ENCODE measurements at places on chromosomes 16 and 17. TPM values are rescaled to one million over a fixed set of nuclear protein-coding genes. Genes with fewer than 3 reads are reported as not detected.
A peak's percentile ranks its signal among the peaks of the same experiment; 100 is the strongest.

- H3K27me3 ChIP-seq, result no peaks in the 10 kb centered on the region
- no peak overlapping the region for H3K27ac ChIP-seq
- no peak overlapping the region for H3K4me3 ChIP-seq
- H3K4me1 ChIP-seq, result no peaks in the 10 kb centered on the region
- DNase-seq, result no peak
- no peaks in the 10 kb centered on the region for H3K36me3 ChIP-seq
Observed at GRCh38 chr17:5164436-5164835, 27.2 kb downstream of the ZNF594 start.

Gene LITAFD
- total RNA-seq, result not detected

Gene TMEM238L
- total RNA-seq, result not detected

Gene TP53TG3D
- not detected for total RNA-seq

DNA sequence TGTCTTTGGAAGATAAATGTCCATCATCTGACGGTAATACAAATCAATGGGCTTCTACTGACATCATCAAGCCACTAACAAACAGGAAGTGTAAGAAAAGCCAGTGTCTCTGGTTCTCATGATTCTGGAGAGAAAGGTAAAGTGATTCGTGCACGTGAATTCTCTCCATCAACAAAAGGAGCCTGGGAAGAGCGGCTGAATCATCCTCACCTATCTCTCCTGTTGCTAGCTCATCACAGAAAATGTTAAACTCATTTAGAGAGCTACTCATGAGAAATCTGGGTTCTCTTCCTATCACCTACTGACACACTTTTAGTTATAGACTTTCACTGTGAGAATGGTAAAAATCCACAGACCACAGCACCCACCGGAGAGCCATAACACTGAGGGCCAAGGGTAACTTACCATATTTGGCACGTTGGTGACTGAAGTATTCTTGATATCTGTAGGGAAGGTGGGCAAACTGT lies 70.3 kb downstream of the CREBBP start:
- H3K4me3 ChIP-seq, result no peak overlapping the region
- H3K27ac ChIP-seq, result no peak overlapping the region
- H3K27me3 ChIP-seq, result no peaks in the 10 kb centered on the region
- DNase-seq, result no peak
- H3K36me3 ChIP-seq, result no peaks in the 10 kb centered on the region

DNA sequence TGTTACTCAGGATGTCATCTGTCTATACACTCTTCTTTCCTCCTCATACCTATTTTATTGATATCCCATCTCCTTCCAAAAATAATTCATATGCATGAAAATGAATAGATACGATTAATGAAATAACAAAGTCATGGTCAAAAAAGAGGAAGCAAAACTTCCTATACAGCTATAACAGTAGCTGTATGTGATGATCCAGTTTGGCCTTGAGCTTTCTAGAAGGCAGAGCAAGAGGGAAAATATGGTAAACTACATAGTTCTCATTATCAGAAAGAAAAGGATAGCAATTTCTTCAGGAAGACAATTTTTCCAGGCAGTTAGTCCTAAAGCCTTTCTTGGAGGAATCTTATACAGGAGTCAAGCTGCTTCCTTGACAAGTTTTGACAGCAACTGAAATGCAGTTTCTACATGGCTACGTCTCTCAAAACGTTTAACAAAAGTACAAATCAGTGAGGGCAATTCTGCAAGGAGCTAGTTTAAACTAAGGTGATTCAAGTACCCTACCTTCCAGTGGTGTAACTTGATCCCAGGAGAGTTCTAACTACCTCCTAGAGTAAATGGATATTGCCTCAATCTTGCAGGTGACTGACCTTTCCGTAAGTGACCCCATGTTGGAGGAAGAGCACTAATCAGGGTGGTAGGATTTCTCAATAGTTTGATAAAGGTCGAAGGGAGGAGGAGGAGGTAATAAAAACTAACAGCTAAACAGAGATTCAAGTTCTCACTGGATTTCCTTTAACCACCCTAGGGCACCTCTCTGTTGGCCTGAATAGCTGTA lies 1.0 kb downstream of the SPAG5 start:
- no peak overlapping the region for H3K4me3 ChIP-seq
- no peaks in the 10 kb centered on the region for H3K27me3 ChIP-seq
- no peaks in the 10 kb centered on the region for H3K36me3 ChIP-seq
- DNase-seq, result no peak

GRCh38 chr17:7856011-7856810 lies 1.1 kb downstream of the NAA38 start:
- peaks cover 62% of the 10 kb centered on the region for H3K4me1 ChIP-seq
- DNase-seq, result no peak
- H3K36me3 ChIP-seq, result peaks cover 15% of the 10 kb centered on the region

Gene TOX3
- 0.11 TPM for total RNA-seq

GRCh38 chr17:28577466-28577824 lies 750 bp upstream of the ALDOC start:
- no peaks in the 10 kb centered on the region for H3K36me3 ChIP-seq
- peak overlapping the region; percentile 53 for H3K4me3 ChIP-seq
- peaks cover 26% of the 10 kb centered on the region for H3K4me1 ChIP-seq
- no peaks in the 10 kb centered on the region for H3K27me3 ChIP-seq

Gene GPR179
- total RNA-seq, result under 0.01 TPM

DNA sequence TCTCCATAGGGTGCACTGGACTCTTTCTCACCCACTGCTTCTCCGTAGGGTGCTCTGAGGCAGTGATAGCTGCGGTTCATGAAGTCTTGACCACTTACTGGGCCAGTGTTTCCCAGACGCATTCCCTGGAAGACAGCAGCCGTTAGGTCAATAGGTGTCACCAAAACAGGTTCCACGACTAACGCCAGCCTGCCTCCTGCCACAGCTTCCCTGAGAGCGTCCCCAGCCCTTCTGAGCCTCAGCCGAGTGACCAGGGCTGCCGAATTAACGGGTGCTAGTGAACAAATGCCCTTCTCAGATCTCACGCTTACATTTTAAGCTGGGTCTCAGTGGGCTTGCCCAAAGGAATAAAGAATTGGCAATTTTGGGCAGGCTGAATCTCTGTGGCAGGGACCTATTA lies 188.7 kb upstream of the TNRC6C start:
- H3K27me3 ChIP-seq, result no peaks in the 10 kb centered on the region
- DNase-seq, result no peak
- H3K4me1 ChIP-seq, result peaks cover 25% of the 10 kb centered on the region
- no peak overlapping the region for H3K27ac ChIP-seq

DNA sequence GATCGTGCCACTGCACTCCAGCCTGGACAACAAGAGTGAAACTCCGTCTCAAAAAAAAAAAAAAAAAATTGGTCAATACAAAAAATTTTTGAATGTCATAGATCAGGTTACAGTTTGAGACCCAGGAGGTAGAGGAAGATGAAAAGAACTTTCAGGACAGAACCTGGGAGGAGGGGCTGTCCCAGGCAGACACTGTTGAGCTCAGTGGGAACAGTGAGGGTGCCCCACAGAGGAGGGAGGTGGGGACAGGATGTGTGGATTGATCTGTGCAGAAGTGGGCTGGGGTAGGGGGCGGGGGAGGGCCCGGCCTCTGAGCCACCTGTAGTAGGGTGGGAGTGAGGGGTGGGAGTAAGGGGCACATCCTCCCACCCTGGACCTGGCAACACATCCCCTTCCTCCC lies 58.3 kb downstream of the PRMT7 start:
- no peak for DNase-seq
- no peak overlapping the region for H3K4me3 ChIP-seq
- H3K4me1 ChIP-seq, result no peaks in the 10 kb centered on the region
- H3K27ac ChIP-seq, result no peak overlapping the region

DNA sequence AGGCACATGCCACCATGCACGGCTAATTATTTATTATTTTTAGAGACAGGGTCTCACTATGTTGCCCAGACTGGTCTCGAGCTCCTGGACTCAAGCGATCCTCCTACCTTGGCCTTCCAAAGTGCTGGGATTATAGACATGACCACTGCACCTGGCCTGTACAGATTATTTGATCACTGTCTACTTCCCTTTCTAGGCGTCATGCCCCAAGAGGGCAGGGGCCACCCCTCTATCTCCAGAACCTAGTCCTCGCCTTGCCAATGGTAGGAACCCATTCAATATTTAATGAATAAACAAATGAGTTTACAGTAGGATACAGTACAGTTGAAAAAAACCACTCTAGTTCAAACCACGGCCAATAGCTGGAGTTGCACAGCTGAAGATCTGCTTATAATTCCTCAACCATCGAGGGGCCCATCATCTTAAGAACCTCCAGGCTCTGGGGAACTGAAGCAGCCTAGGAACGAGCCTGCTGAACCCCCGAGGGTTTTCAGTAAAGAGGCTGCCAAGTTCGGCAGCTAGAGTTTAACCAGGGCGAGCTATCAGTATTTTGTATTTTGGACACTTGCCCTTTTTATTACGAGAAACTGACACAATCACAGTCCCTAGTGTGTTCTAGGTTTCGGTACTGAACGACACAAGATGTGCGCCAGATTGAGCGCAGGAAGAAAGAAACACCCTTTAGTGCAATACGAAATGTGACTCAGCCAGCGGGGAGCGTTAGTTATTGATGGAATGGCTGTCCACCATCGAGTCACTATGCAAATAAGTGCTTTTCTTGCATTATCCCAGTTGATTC lies 14.6 kb downstream of the ADCY9 start:
- no peaks in the 10 kb centered on the region for H3K27me3 ChIP-seq
- H3K4me1 ChIP-seq, result peaks cover 10% of the 10 kb centered on the region
- peaks cover 6% of the 10 kb centered on the region for H3K36me3 ChIP-seq
- no peak overlapping the region for H3K4me3 ChIP-seq

DNA sequence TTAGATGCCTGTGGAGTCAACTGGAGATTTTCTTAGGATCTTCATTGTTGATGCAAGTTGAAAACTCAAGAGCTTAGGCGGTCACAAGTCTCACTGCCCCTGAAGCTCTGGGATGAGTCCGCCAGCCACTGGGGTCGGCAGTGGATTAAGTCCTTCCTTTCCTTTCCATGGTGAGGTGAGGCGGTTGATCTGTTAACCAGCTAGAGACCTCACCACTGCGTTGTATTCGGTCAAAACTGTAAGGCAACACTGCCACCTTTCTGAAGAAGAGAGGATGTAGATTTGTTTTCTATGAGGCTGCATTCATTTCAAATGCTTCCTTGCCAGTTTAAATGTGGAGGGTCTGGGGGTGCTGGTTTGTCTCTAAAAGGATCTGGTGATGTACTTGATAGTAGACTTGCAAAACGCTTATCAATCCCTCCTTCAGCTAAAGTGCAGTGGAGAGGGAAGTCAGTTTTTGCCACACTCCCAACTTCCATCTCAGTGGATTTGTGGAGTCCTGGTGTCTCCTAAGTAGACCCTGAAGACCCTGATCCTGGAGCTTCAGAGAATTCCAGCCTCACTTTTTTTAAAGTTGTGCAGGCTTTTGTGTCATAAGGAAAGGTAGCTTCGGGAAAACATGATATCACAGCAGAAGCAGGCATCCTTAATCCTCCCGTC lies 1.7 kb downstream of the MYOCD start:
- no peak for DNase-seq
- peak overlapping the region; percentile 82 for H3K4me3 ChIP-seq
- H3K36me3 ChIP-seq, result no peaks in the 10 kb centered on the region
- H3K4me1 ChIP-seq, result peaks cover 36% of the 10 kb centered on the region
- H3K27ac ChIP-seq, result peak overlapping the region; percentile 91

DNA sequence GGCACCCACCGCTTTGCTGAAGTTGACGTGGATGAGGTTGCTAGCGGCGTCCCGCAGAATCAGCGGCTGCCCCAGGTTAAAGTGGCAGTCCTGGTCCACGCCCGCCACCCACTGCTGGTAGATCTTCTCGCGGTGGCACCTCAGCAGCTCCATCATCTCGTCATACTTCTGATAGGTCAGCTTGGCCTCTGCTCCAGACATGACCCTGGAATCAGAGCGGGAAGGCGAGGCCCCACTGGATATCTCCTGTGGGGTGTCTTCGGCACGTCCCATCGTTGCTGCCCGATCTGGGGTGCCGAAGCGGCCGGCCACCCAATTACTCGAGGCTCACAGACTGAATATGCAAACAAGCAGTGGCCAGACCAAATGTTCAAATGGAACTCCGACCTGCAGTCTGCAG lies 16.5 kb downstream of the DNAH17 start:
- peaks cover 5% of the 10 kb centered on the region for H3K4me1 ChIP-seq
- no peaks in the 10 kb centered on the region for H3K27me3 ChIP-seq
- no peak for DNase-seq
- no peaks in the 10 kb centered on the region for H3K36me3 ChIP-seq
- no peak overlapping the region for H3K4me3 ChIP-seq

DNA sequence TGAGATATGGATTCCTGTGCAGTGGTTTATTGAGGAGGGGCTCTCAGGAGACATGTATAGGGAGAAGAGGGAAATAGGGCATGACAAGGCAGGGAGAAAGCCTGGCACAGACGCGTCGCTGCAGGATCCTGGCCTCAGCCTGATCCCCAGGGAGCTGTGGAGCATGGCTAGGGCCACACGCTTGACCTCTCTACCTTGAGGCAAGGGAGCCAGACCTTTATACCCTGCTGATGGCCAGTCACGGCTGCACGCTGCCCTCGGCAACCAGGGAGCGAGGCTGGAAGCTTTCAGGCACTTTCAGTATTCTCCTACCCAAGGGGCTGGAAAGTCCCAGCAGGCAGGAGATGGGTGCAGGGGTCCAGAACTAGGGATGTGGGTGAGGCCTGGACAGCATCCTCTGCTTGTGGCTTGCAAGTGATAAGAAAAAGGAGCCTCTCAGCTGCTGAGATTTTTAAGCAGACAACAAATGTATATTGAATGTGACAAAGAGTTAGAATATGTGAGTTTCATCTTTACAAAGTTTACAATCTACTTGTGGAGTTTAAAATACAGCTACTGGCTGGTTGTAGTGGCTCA lies 10.0 kb upstream of the KLHL36 start:
- no peak overlapping the region for H3K27ac ChIP-seq
- no peaks in the 10 kb centered on the region for H3K36me3 ChIP-seq
- no peak for DNase-seq
- peaks cover 27% of the 10 kb centered on the region for H3K4me1 ChIP-seq
- H3K27me3 ChIP-seq, result no peaks in the 10 kb centered on the region
- H3K4me3 ChIP-seq, result no peak overlapping the region

Gene SENP3
- total RNA-seq, result 70.8 TPM

DNA sequence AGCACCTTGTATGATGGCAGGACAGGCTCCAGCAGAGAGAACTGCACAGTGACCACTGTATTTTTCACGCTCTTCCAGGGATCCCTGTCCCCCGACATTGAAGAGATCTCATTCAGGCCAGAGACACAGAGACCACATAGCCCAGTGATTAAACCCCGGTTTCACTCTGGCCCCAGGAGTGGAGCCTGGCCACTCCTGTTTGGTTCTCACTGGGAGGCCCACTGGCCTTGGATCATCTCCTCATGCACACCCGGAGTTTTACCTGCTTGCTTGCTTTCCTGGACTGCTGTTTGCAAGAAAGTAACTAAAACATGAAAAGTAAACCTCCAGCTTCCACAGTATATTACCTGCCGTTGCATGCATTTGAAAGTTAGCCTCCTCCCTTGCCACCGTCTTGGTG lies 13.2 kb upstream of the CLEC18C start:
- H3K4me1 ChIP-seq, result no peaks in the 10 kb centered on the region
- H3K27me3 ChIP-seq, result no peaks in the 10 kb centered on the region
- peaks cover 75% of the 10 kb centered on the region for H3K36me3 ChIP-seq
- no peak overlapping the region for H3K27ac ChIP-seq
- DNase-seq, result peak; percentile 92

All from esophagus muscularis mucosa (tissue), 4 donors.